ENCODE measurements at places on chromosomes 6 and 20.

GRCh38 chr6:29679962-29680361 lies 990 bp downstream of the ZFP57 start:
- no peak for DNase-seq

DNA sequence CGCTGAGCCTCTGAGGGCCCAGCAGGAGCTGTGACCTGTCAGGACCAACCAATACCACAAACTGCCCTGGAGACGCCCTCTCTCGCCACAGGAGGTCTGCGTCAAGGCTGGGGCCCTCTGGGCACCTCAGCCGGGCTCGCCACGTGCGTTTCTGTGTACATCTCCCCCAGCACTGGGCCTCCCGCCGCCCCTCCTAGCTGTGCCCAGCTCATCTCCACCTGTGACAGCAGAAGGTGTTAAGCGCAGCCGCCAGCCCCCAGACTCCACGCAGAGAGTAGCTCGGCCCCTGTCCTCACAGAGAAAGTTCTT lies 91.4 kb downstream of the TAF4 start:
- no peak for DNase-seq

DNA sequence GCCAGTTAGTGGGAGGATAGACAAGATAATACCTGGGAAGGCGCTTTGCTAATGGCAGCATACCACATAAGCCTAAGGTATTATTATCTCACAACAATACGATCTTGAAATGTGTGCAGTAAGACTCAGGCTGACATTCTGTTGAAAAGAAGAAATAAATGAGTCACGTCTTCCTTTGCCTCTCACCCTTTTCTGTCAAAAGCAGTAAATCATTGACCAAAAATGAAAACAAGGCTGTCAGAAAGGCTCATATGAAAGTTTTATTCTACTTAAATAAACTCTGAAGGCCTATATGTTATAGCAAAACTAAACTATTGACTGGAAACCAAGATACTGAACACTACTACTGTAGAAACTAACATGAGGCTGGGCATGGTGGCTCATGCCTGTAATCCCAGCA lies 43.1 kb upstream of the IL20RA start:
- DNase-seq: no peak

DNA sequence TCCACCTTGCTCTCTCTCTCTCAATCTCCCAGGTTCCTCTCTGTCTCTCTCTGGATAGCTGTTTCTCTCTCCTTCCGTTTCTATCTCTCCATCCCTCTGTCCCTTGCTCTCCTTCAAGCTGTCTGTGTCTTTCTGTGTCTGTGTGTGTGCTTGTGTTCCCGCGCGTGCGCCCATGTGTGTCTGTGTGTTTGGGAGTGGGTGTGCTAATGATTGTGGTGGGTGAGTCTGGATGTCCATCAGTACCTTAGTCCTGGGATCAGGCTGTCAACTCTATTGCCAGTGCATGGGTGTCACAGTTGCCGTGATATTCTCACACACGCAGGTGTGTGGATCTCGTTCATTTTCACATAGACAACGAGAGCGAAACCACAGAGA lies 1380.6 kb upstream of the DEFB115 start:
- DNase-seq: no peak

DNA sequence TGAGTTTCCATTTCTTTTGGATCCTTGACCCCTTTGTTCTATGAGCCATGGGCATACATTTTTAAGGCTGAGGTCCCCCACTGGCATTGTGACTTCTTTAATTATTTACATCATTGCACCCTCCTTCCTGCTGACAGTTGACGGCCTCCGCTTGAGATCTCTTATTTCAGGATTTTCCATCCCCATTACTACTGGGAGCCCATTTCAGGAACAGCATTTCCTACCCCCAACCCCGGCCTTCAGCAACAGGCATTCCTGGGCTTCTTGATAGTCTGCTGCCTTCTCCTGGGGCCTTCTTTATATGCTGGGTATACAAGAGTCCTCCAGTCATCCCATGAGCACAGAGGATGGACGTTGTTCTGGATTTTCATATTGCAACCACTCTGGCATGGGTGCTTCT lies 3.8 kb downstream of the ULBP1 start:
- DNase-seq: no peak

DNA sequence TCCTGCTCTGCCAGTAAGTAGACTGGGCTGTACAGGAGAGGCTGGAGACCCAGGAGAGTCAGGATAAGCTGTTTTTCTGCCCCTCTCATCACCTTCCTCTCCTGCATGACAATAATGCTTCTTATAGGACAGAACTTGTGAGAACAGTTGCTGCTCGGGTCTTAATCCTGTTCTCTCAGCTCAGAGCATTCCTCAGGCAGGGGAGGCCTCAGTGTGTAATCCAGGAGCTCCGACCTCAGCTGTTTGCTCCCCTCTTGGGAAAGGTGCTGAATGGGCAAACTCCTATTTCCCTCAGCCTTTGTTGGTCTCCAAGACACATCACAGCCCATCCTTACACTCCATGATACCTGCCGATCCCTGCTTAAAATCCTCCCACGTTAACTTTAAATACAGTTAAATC lies 134.9 kb upstream of the LRFN2 start:
- no peak for DNase-seq

Data from activated CD8-positive, alpha-beta T cell treated with anti-CD3 and anti-CD28 coated beads for 36 hours (primary cell).